ENCODE measurements at places on chromosomes 5 and 9.

- DNase-seq: peak; percentile 20
Observed at GRCh38 chr9:128702949-128703615, 779 bp downstream of the PKN3 start.

DNA sequence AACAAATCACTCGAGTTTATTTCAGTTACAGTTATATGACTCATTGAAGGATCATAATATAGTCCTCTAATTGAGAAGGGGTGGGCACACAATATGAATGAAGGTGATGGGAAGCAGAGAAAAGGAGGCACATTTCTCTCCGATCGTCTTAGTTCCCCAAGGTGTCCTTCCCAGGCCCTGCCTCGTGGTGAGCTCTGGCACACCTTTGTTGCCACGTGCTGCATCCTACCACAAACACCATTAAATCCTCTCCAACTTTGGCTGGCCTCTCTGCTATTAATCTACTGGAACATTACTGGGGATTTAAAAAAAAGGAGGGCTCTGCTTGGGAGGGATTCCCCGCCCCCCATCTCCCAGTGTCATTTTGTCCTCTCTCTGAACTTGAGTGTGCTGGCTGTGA is 42.9 kb downstream of the CDH6 start:
- no peak for DNase-seq

DNA sequence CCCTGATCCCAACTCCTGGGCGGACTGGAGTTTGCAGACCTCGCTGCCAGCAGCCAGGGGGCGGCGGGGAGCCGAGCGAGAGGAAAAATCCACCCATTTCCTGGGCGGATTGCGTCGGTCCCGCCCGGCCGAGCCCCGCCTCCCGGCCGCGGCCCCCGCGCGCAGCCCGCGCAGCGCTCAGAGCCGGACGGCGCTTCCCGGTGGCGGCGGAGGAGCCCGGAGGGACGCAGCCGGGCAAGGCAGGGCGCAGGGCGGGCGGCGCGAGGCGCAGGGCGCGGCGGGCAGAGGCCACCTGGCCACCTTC is at the start of gene OLFM1:
OLFM1 (plus strand) TSS at position 180 of the 304 bp plus-strand sequence. CDS start 322 bp downstream, outside the sequence.
- DNase-seq: no peak

DNA sequence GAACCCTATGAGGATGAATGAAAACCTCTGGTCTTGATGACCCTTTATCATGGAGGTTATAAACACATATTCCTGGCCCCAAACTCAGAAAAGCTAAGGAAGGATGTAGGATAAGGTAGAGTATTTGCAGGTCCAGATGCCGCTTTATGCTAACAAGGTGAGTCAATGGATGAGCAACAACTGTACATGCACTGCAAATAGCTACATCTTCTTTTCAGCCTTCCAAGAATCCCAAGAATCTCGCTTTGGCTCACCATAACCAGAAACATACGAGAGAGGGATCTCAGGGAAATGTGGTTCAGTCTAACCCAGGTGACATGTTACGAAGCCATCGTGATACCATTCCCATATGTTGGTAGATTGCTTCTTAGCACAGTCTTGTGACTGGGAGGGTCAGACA is 152.3 kb upstream of the ANKH start:
- DNase-seq: no peak

DNA sequence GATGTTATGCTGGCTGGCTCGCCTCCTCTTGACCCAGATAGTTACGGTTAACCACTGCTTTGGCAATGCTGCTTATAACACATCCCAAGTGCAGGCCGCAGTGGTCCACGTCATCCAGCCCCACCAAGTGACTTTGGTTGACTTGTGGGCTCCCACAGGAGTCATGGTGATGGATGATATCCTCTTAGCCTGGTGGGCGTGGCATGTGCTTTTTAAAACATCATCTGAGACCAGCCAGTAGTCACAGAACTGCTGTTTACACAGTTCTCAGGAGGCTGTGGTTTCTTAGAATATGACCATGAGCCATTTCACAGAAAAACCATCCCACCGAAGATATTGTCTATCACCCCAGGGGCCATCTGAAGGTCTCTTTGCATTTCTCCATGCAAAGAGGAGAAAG is 216.9 kb downstream of the SH3GL2 start:
- no peak for DNase-seq

GRCh38 chr5:76145945-76146344 is 62.8 kb downstream of the SV2C start:
- peak; percentile 12 for DNase-seq

- no peak for DNase-seq
Observed at GRCh38 chr9:93299418-93300174, 115.7 kb downstream of the WNK2 start.

DNA sequence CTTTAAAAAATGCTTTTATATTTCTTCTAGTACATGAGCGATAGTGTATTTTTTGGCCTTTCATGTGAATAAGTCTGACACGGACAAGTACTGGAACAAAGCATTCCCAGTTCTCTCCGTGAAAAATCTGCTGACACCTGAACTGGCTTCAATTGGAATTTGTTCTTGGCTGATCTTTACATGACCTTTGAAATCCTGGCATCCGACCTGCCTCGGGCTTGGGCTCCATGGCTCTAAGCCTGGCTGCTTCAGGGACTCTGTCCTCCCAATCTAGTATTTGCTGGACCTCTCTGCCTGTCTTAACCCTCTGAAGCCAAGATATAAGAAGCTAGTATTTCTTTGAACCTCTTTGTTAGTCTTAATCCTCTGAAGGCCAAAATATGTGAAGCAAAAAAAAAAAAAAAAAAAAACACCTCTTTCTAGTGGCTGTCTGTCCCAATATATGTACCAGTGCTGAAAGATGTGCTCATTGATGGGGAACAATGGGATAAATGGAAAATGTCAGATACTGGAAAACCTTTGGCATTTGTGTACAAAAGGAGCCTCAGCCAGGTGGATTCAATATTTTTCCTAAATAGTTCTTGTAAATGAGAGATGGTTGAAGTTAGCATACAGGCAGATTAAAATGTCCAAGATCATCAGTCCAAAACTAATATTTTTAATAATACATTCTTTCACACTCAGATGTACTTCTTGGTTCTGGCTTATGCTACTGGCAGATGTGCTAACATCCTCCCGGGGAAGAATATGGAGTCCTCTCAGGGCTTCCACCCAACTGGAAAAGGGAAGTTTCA is 470.6 kb downstream of the TUSC1 start:
- DNase-seq: no peak

- no peak for DNase-seq
Observed at GRCh38 chr5:22372826-22373660, 480.1 kb downstream of the CDH12 start.

DNA sequence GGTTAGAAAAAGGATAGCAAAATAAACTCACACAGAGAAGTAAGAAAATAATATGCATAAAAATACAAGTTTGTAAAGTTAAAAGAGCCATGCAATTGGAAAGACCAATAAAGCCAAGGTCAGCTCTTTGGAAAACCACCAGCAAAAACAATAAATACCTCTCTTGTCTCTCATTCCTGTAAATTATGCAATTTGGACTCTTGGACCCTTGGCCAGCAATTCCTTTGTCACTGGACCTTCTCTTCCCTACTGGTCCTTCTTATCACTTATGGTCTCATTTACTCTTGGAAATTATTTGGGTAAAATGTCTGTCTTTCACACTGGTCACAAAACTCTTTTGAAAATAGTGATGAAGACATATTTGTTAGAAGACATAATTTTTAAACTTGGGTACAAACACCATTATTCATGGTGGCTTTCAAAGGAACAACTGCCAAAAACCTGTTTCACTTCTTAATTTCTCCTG is 379.5 kb downstream of the TMEM232 start:
- no peak for DNase-seq

- no peak for DNase-seq
Observed at GRCh38 chr5:67809589-67809988, 406.0 kb upstream of the PIK3R1 start.

DNA sequence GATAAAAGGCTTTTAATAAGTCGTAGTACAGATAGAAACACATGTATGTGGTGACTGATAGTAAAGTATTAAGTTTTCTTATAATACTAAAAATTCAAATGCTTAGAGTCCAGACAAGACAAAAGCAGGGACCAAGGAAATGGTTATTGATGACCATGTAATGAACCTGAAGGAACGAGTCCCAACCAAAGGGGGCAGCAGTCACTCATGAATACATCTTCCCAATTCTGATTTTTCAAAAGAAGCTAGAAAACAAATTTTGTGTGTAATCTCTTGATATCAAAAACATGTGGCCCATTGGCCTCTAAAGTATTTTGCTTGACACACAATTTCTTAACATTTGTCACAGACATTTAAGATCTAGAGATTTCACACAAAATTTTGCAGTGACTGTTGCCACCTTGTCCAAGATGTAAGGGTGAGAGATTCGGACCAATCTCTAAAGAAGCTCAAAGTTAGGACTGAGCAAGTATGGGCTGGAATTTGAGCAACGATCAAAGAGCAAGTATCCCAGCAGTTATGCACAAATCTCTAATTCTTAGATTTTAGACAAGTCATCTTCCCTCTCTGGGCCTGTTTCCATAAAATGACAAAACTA is 66.8 kb downstream of the ARL15 start:
- peak; percentile 8 for DNase-seq

DNA sequence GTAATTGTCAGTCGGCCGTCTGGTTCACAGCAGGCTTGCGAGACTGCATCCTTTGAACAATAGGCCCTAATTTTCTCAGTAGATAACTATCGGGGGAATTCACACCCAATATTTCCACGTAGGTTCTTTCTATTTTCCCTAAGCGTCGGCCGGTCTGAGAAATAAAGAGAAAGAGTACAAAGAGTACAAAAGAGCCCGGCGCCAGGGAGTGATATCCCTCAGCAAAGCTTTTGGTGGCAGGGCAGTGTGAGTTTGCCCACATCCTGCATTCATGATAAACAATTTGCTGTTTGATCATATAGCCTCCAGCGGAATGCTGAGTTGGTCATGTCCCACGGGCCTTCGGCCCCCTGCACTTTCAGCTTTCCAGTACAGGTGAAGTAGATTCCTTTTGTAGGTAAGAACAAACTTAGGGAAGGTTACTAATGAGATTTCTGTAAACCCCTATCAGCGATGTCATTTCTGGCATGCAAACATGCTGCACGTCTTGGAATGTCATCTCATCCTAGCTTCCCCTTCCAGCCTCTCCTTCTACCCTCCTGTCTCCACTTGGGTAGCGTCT is 4.7 kb upstream of the PTGR1 start:
- no peak for DNase-seq

DNA sequence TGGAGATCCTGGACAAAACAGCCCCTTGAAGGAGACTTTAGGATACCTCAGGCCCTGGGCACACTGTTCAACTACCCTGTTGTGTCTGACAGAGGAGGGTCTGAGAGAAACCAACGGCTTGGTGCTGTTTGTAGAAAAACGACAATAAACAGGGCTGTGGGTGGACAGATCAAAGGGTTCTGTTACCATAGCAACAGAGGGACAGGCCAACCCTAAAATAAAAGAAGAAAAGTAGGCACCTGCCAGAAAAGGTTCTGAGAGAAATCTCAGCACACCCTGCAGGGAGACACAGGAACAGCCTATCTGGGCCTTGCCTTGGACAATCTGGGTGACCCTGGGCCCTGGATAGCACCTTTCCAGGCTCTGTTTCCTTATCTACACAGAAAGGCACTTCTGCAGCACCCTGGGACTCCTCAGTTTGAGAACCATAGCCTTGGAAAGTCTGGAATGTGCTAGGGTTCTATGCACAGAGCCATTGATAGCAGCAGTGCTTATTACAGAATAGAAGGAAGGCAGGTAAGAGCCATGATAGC is 104.8 kb upstream of the TBC1D2 start:
- DNase-seq: no peak

DNA sequence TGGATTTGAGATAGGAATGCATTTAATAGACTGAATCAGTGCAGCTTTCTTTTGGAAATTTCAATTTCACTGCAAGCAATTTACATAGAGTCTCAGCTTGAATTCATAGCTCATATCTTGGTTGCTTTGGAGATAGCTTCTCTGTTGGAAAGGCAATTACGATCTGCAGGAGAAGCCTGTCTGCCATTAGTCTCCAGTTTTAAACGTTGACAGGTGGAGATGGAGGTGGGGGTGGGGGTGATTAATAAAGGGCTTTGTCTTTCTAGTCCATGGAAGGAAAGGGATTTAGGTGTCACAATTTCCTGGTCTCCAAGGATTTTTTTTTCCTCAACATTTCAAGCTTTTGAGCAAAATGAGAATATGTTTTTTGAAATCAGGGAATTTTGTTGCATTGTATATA is 184.7 kb downstream of the CARTPT start:
- no peak for DNase-seq

DNA sequence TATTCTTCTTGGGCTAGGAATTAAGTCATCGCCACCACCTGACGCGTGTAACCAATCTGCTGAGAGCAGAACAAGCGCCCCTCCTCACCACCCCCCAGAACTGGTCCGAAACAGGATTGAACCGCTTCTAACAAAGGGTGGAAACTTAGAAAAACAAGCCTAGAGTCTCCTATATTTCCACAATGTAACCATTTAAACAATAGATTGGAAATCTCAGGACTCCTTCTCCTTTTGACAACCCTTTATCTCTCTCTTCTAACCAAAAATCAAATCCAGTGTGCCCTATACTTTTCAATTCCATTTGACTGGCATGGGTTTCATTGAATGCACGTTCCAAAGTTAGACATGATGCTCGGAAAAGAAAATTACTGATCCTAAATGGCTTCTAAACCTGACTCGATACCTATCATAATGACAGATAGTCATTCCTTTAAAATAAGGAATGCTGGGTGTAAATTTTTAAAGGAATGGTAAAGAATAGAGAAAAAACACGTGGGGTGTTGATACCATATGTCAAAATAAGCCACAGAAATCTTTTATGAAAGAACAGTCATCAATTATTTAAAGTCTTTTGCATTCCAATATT is 1.2 kb downstream of the ARRDC3 start:
- peak; percentile 86 for DNase-seq

DNA sequence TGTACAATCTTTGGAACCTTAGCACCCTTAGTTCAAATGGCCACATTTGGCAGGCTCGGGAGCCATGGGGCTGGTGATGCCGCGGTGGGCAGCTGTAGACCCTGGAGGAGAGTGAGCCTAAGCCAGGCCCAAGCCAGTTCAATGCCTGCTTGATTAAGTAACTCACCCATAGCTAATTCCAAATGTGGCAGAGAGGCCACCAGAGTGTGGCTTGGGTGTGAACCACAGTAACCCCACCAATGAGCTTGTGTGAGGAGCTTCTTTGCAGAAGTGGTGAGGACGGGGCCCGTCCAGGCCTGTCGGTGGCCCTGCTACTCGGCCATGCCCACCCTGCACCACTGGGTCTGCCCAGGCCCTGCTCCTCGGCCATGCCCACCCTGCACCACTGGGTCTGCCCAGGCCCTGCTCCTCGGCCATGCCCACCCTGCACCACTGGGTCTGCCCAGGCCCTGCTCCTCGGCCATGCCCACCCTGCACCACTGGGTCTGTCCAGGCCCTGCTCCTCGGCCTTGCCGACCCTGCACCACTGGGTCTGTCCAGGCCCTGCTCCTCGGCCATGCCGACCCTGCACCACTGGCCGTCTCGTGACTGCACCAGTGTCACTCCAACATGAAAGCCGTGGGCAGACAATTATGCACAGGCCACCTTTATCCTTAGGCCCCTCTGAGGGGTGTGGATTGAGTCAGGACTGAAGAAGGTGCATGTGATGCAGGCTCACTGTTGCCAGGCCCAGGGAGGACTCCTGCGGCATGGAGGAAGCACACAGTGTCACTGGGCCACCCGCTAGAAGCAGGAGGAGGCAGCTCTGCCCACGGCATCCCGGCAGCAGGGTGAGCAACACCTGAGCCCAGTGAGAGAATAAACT is 75.4 kb downstream of the MRPL36 start:
- no peak for DNase-seq

- peak; percentile 84 for DNase-seq
Observed at GRCh38 chr9:97803167-97804058, 49.6 kb upstream of the FOXE1 start.

GRCh38 chr5:60673334-60673733 is 26.6 kb downstream of the DEPDC1B start:
- DNase-seq: no peak

- DNase-seq: no peak
Observed at GRCh38 chr9:117098331-117098730, 316.5 kb downstream of the ASTN2 start.

GRCh38 chr9:118529624-118530214 is 825.5 kb downstream of the TLR4 start:
- DNase-seq: no peak
